ENCODE measurements at places on chromosomes 6 and 20. TPM values are rescaled to one million over a fixed set of nuclear protein-coding genes. Genes with fewer than 3 reads are reported as not detected.

DNA sequence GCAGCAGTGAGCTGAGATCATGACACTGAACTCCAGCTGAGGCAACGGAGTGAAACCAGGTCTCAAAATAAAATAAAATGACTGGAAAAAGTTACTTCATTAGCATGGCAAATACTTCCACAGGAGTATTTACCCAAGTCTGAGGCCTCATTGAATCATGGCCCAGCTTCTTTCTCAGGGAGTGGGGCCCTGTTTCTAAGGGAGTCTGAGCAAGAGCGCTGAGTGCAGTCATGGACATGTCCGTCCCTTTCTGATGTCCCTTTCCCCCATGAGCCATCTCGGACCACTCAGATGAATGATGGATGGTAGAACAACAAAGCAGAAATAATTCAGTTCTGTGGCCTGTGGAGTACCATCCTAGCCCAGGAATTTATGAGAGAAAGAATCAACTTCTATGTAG is 7.8 kb upstream of the DTD1 start:
- DNase-seq: no peak

Gene ECT2L
- 0.10 TPM for total RNA-seq

GRCh38 chr6:138847884-138848283 is 52.0 kb downstream of the ECT2L start:
- DNase-seq: no peak

GRCh38 chr6:143976806-143977349 is 31.2 kb downstream of the PLAGL1 start:
- DNase-seq: no peak

- DNase-seq: no peak
These were observed 27.0 kb downstream of the ANGPT4 start for GRCh38 chr20:889106-889505.

Gene ELOVL4
- 1.4 TPM for total RNA-seq

DNA sequence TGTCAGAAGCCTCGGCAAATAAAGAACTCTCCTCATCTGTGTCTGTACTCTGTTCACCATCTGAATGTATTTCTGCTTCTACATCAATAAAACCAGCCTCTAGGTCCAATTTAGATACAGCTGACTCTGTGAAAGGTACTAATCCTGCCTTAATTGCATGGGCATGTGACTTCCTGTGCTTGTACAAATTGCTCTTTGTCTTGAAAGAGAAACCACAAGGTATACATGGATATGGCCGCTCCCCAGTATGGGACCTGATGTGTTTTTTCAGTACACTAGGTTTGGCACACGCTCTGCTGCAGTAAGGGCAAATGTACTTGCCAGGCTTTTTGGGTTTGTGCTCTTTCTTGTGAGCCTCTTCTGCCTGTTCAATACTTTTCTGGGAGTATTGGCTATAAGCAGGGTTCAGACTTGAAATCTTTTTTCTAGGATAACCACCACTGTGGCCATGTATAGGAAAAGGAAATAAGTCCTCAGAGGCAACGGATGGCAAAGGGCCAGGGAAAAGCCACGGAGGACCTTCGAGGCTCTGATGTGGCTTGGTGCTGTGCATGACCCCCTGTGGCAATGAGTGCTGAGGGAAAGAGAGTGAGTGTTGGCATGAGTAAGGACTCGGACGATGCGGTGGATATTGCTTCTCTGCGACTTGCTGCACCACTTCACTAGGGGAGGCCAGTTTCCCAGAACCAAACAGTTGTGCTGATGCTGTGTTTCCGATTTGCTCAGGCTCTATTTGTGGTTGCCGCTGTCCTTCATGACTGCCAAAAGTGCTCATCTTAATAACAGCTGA is 170.9 kb downstream of the HIVEP2 start:
- no peak for DNase-seq
